Large intestine (tissue), 12 donors: ENCODE measurements at places on chromosomes 7 and 10. TPM values are rescaled to one million over a fixed set of nuclear protein-coding genes. Genes with fewer than 3 reads are reported as not detected.

Gene CALML5
- not detected for polyA plus RNA-seq

Gene HK1
- 19.3 TPM for polyA plus RNA-seq

Gene WIPF3
- polyA plus RNA-seq = 21.9 TPM

Gene ADRB1
- 0.64 TPM for polyA plus RNA-seq

Gene NEUROG3
- 3.1 TPM for polyA plus RNA-seq

Gene ZP3
- 2.9 TPM for polyA plus RNA-seq

GRCh38 chr10:17025444-17026295 lies 103.9 kb downstream of the CUBN start:
- no peak for DNase-seq

DNA sequence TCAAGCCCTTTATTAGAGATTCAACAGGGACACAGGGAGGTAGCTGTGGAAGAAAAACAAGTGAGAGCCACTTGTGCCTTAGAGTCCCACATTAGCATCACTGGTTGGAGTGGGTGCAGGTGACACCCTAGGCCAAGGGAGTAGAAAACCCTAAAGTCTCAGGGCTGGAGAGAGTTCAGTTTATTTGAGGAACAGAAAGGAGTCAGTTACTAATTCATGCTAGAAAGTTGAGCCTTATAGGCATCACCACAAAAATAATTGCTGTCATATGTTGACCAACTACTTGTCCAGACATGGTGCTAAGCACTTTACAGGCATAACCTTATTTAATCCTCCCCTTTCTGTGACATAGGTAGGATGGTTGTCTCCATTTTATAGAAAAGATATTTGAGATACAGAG lies 20.9 kb upstream of the ACSL5 start:
- DNase-seq = no peak

- no peak for DNase-seq
These were observed 287.4 kb downstream of the CACNA2D1 start for GRCh38 chr7:82156168-82156567.

DNA sequence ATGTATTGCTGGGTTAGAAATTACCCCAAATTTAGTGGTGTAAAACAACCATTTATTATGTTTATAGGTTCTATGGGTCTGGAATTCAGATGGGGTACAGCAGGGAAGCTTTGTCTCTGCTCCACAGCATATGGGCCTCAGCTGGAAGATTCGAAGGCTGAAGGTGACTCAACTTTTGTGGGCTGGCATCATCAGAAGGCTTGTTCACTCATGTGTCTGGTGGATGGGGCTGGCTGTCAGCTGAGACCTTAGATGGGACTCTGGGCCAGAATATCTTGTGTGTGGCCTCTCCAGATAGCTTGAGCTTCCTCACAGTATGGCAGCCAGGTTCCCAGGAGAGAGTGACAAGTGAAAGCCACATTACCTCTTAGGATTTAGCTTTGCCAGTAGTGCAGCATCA lies 45.9 kb downstream of the ZNF503 start:
- no peak for DNase-seq

GRCh38 chr10:29009464-29009863 lies 279.4 kb upstream of the LYZL1 start:
- DNase-seq = peak; percentile 26

GRCh38 chr10:2210088-2210487 lies 472.8 kb upstream of the ADARB2 start:
- no peak for DNase-seq

DNA sequence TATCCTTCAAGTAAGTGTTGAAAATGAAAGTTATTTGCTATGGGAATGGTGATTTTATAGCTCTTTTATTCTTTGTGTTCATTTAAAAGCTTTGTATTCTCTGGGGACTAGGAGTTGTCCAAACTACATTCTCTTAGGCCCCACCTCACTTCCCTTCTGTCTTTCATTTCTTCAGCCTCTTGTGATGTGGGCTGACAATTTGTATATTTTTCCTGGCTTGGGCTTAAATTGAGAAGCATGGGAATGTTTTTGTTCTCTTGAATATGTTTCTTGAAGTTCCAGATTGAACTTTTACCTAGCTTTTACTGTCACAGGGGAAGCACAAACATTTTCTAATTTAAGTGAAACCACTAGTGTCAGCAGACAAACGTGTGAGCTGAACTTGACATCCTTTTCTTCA lies 27.9 kb downstream of the BBS9 start:
- DNase-seq = no peak

DNA sequence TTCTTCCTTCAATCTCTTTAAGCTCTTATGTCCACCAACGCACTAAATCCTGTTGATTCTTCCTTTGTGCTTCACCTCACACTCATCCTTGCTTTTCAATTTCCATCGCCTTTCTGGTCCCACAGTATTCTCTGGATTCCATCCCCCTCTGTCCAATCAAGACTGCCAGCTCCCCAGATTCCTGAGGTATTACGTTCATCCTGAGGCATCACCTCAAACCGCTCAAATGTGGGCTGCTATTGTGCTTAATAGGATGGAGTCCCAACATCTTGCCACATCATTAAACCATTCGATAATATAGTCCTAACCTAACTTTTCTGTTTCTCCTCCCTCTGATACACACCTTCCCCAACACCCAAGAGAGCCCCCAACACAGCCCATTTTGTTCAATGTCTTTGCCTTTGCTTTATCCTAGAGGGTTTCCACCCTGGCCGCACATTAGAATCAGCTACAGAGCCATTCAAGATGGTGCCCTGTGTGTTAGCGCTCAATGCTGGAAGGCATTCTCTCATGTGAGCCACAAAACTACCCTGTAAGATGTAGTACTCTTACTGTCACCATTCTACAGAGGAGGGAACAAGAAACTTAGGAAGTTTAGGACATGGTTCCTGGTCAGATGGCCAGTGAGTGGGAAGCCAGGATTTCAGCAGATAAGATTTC lies 79.5 kb upstream of the LEP start:
- DNase-seq = no peak

- peak; percentile 31 for DNase-seq
These were observed 23.9 kb upstream of the MPP7 start for GRCh38 chr10:28326516-28327490.

DNA sequence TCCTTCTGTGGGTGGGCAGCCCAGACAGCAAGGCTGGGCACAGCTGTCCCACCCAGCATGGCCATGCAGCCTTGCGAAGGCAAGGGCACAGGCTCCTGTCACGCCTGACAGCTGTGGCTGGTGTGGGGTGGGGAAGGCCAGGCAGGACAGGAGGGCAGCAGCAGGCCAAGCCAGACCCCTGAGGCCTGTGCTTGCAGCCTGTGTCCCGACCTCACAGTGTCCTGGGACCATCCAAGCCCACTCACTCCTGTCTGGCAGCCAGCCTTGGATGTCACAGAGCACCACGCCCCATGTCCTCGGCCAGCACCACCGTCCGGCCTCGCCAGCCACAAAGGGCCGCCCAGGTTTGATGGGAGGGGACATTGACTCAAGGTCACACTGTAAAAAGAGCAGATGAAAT lies 85.5 kb upstream of the LRRC4 start:
- DNase-seq = no peak

DNA sequence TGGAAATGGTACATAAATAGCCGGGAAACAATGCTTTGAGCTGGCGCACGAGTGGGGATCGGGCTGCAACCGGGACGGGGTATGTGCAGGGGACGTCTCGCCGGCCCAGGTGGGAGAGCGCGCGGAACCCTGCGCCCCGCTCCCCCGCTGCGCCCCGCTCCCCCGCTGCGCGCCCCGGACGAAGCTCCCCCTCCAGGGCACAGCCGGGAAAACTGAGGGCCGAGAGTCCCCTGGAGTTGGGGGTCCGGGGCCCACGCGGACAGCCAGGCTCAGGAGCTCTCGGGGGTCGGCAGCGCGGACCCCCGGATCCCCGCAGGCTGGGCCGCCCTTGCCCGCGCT lies 514 bp downstream of the RADIL start:
- DNase-seq = no peak
